ENCODE measurements at places on chromosomes 11 and 22. TPM values are rescaled to one million over a fixed set of nuclear protein-coding genes. Genes with fewer than 3 reads are reported as not detected.

- DNase-seq = no peak
These were observed 42.6 kb upstream of the EED start for GRCh38 chr11:86202013-86202336.

OR5A1 gene
- not detected for polyA plus RNA-seq

GRCh38 chr11:29309992-29310391, 706.8 kb downstream of the KCNA4 start:
- no peak for DNase-seq

DNA sequence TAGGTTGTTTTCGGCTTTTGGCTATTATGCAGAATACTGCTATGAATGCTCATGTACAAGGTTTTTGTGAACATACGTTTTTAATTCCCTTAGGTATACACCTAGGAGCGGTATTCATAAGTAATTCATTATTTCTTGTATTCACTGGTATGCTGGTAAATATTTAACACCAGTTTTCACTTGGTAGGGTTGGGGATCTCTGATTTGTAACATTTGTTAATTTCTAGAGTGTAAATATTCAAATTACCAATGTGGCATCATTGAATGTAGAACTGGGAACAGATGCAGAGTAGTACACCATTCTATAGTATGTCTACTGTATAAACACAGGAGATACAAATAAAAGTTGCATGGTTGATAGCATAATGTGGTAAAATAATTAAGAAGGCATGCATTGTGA, 16.3 kb downstream of the GVQW3 start:
- DNase-seq = no peak

- DNase-seq = no peak
These were observed 907 bp upstream of the PHLDA2 start for GRCh38 chr11:2929950-2930703.

CRYBA4 gene
- not detected for polyA plus RNA-seq

VWCE gene
- polyA plus RNA-seq = 4.9 TPM

APOL1 gene
- 7.0 TPM for polyA plus RNA-seq

OR5AL1 gene
- not detected for polyA plus RNA-seq

DNA sequence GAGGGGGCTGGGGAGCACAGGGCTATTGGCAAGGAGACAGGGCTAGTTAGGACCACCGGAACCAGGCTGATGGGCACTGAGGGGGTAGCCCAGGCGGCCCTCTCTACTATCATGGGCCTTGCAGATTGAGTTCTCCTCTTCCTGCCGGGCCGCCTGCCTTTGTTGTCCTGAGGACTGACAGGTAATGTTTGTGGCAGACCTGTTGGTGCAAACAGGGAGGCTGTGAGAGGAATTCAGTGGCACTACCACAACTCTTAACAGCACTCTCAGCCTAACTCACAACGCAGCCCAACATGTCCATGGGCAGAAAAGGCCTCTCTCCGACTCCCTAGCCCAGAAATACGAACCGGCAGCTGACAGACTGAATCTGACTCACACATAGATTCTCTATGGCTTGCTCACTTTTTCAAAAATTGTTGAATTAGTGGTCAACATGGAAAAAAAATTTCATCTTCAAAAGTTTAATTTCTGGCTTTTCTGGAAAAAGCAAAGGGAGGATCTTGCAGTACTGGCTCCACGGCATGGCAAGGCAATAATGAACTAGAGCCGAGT, 11.4 kb downstream of the KCNJ5 start:
- DNase-seq = no peak

- no peak for DNase-seq
These were observed 443.1 kb downstream of the SOX6 start for GRCh38 chr11:15913261-15913660.

DNA sequence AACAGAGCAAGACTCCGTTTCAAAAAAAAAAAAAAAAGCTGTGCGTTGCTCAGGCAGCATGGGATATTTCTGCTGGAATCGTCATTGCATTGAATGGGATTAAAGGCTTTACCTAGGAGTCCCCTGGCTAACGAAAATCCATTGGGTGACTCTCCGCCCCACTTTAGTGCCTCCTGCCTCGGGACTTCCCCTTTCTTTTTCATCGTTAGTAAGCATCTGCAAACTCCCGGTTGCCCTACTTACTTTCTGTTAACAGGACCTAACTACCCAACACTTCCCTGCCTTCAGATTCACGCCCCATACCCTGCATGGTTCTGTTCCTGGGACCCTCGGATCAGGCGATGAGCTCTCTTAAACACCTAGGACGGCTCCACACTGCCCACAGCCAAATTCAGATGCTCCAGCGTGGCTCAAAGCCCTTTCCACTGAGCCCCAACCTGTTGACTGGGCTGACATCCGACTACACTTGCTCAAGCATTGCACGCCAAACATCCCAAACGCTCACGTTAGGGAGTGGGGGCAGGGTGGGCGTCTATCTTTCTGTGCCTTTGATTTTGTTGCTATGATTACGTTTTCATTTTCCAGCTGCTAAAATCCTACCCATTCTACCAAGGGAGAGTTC, 143.8 kb downstream of the ST3GAL4 start:
- no peak for DNase-seq

TRIM51 gene
- polyA plus RNA-seq = not detected

- DNase-seq = no peak
These were observed 860.4 kb downstream of the OPCML start for GRCh38 chr11:132671851-132672370.

- DNase-seq = no peak
These were observed 111.0 kb downstream of the ST3GAL4 start for GRCh38 chr11:126466236-126467045.

DNA sequence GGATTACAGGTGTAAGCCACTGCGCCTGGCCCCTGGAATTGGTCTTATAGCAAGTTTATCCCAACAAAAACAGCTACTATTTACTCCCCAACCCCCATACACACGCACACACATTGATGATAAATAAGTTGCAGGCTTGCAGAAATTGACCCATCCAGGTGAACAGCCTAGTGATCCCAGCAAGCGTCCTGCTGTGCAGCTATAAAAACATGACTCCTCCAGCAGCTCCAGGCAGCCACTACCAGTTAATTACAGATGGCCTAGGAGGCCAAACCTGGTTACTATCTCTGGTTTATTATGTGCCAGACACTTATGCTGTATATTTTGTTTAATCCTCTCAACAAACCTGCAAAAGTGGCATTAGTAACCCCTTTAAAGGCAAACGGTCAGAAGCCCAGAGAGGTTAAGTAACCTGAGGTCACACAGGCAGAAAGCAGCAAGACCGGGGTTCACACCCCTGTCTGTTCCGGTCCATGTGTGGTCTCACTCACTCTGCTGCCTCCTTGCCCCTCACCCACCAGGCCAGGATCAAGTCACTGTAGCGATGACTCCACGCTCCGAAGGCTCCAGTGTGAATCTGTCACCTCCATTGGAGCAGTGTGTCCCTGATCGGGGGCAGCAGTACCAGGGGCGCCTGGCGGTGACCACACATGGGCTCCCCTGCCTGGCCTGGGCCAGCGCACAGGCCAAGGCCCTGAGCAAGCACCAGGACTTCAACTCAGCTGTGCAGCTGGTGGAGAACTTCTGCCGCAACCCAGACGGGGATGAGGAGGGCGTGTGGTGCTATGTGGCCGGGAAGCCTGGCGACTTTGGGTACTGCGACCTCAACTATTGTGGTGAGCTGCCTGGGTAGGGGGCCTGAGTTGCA, 6.6 kb downstream of the F2 start:
- DNase-seq = no peak

DNA sequence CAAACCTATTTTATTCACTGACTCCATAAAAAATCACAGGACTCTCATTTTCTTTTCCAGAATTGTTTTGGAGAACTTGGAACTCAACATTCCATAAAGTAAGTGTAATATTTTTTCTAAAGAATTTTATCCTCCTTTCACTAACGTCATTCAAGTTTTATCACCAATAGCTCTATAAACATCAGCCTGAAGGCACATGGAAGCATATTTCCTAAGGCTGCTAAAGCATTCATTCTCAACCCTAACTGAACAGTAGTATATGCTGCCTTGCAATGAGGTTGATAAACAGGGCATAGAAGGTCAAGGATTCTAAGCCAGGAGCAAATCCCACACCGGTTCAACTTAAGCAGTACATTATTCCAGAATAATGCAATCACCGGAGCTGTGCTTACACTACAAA, 273.9 kb downstream of the RAB38 start:
- DNase-seq = no peak

OTOG gene
- polyA plus RNA-seq = 0.08 TPM

DNA sequence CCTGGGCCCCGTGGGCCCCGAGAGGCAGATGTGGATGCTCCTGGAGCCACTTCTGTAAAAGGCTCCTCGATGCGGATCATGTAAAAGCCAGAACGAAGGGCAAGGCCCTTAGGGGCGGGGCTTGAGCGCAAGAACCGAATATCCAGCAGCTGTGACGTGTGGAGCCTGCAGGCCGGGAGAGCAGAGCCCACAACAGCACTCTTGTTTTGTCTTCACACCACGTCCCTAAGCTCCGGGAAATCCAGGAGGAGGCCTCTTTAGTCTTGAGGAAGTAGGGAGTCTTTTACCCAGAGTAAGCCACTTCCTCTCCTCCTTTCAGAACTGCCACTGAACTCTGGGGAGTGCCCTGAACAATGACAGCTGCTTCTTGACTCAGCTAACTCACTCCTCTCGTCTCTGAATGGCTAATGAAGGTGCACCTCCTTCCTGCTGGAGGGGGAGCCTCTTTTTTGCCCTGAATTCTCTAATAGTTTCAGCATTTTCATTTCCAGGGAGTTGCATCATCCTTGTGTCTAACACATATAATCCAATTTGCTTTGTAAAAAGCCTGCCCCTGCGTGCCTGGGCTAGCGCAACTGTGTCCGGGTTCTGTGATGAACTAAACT, 12.5 kb downstream of the L3MBTL2 start:
- peak; percentile 40 for DNase-seq

- peak; percentile 96 for DNase-seq
These were observed at the start of gene SELENOM for GRCh38 chr22:31107178-31107893. Gene SELENOM, minus strand, starts transcription at chr22:31107568. Its CDS starts 63 bp downstream, at chr22:31107505.

LRRC74B gene
- polyA plus RNA-seq = 0.09 TPM

YAP1 gene
- polyA plus RNA-seq = 78.8 TPM

CD3E gene
- 0.50 TPM for polyA plus RNA-seq

DNA sequence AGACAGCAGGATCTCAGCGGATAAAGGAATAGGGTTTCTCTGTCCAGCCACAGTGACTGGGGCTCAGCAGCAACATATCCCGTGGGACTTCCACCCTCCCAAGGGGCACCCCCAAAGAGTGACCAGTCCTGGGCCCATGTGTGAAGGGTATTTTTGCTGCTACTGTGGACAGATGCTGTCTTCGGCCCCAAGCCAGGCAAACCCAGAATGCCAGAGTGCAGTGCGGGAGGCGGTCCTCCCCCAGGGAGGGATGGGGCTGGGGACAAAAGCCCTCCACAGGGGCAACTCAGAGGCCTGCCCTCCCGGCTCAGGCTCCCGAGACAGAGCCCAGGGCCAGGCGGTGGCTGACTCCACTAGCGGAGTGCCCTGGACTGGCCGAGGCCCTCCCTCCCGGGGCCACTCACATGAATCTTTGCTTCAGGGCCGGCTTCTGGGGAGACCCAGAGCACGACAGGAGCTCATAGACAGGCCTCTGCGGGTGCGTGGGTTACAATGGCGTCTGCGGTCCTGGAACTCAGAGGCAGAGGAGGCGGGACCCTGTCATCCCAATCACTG, 34.7 kb upstream of the WNT7B start:
- no peak for DNase-seq

GSTP1 gene
- polyA plus RNA-seq = 215 TPM

DNA sequence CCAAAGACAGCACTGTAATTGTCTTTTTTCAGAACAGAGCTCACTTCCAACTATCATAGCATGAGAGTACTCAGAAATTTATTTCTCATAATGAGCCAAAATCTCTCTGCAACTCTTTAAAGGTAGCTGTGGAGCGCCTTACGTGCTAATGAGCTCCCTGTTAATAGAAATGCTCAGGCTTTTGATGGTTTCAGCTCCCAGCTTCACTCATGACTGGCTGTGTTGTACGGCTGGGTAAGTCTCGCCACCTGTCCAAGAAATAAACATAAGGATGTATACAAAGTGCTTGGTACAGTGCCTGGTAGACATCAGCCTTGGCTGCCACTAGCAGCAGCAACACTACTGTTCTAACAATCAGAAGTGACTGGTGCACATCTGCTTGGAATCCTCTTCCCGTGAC, 109.4 kb downstream of the LDLRAD3 start:
- no peak for DNase-seq

DNA sequence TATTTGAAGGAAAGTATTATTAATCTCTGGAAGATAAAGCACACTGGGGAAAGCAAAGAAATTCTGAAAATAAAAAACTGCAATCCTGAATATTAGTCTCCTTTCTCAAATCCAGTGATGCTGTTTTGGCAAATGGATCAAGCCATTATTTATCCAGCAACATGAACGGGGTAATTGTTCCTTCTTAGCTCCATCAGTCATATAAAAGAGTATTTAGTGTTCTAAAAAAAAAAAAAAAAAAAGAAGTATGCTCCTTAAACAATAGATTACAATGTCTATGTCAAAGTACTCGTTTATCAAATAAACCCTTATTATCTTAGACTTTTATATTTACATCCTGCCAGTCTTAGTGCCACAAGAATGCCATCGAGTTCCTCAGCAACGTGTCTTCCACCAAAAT, 1.3 kb downstream of the RDX start:
- DNase-seq = no peak

TBCEL gene
- polyA plus RNA-seq = 13.5 TPM

ST13 gene
- 462 TPM for polyA plus RNA-seq

APOBEC3H gene
- polyA plus RNA-seq = not detected

- DNase-seq = no peak
These were observed 49.3 kb downstream of the CABIN1 start for GRCh38 chr22:24060375-24060788.

DNA sequence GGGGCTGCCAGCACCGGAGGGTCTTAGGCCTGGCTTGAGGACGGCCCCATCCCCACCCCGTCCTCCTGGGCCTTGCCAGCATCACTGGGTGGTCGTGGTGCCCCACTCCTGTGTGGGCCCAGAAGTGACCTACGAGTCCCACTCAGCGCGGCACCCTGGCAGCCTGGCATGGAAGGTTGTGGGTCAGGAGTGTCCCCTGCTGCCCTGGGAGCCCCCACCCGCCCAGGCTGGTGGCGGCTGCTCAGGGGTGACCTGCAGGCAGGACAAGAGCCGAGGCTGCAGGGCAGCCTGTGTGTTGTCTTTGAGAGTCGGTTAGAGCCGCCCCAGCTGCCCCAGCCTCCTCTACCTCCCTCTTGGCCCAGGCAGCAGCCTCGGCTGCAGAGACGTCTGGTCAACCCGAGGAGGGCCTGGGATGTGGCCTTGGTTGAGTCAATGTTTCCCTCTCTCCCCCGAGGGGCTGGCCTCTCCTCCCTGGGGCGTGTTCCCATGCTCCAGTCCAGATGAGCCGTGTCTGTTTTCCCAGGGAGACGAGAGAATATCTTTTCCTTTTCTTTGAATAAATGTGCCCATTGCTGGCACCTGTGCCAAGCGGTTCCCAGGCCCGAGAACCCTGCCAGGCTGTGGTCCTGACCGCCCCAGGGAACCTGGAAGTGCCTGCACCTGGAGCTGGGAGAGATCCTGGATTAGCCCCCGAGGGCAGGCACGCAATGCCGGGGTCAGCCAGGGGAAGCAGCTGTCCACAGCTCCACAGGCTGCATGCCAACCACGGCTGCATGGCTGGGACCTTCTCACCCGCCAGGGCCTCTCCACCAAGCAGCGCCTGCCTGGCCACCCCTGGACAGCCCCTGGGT, 35.7 kb upstream of the MUC5AC start:
- DNase-seq = no peak

ZNF215 gene
- polyA plus RNA-seq = 0.53 TPM

- DNase-seq = no peak
These were observed 61.3 kb downstream of the MICAL3 start for GRCh38 chr22:17963015-17963414.
